ENCODE measurements at places on chromosomes 12 and 14.

DNA sequence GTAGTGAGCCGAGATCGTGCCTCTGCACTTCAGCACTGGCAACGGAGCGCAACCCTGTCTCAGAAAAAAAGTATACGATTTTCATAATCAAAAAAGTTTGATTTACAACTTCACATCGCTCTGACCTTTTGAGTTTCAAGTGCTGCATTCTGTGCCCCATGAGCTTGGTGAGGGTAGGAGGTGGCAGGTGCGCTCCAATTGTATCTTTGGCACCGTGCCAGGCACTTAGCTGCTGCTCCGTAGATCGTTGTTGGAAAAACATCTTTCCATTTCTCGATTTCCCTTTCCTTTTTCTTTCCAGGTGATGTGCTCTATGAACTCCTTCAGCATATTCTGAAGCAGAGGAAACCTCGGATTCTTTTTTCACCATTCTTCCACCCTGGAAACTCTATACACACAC lies 203.7 kb downstream of the ETV6 start:
- DNase-seq: peak; percentile 27

GRCh38 chr14:104341532-104342434 lies 203.4 kb downstream of the KIF26A start:
- peak; percentile 96 for DNase-seq

- no peak for DNase-seq
Observed at GRCh38 chr12:6166808-6167207, 33.4 kb upstream of the CD9 start.

DNA sequence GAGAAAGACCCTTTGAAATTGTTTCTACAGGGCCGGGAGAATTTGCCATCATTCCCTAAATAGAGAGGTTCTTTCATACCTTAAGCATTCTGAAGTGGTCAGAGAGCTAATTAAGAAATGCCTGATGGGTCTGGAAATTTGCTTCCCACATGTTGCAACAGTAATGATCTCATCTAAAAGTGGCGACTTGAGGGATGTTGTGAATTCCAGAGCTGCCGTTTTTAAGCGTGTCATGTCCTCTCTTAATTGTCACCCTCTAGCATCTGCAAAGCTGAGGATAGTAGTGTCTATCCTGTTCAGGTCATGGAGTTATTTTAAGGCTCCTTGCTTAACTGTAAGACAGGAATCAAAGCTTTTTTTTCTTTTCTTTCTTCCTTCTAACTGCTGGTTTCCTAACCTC lies 60.4 kb downstream of the FOS start:
- no peak for DNase-seq

- DNase-seq: no peak
Observed at GRCh38 chr12:32503730-32504129, 104.4 kb downstream of the FGD4 start.

GRCh38 chr12:116265351-116266147 lies 11.9 kb downstream of the MED13L start:
- DNase-seq: no peak

GRCh38 chr12:66119229-66119869 lies 11.2 kb downstream of the LLPH start:
- DNase-seq: no peak

GRCh38 chr14:92652413-92653151 lies 95.8 kb downstream of the LGMN start:
- no peak for DNase-seq

DNA sequence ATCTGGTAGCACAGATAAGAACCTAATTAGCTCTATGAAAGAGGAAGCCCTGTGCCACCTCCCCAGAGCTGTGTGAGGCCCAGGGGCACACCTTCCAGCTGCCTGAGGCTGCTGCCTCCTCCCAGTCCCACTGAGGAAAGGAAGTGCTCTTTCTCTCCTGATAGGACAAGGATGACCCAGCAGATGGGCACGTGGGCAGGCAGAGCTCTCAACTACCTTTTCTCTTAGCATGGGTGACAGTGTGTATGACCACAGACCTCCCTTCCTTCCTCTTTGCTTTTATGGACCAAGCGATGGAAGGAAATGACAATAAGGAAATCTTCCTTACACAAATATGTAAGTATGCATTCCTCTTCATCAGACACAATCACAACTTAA lies 127.6 kb upstream of the AMIGO2 start:
- no peak for DNase-seq

DNA sequence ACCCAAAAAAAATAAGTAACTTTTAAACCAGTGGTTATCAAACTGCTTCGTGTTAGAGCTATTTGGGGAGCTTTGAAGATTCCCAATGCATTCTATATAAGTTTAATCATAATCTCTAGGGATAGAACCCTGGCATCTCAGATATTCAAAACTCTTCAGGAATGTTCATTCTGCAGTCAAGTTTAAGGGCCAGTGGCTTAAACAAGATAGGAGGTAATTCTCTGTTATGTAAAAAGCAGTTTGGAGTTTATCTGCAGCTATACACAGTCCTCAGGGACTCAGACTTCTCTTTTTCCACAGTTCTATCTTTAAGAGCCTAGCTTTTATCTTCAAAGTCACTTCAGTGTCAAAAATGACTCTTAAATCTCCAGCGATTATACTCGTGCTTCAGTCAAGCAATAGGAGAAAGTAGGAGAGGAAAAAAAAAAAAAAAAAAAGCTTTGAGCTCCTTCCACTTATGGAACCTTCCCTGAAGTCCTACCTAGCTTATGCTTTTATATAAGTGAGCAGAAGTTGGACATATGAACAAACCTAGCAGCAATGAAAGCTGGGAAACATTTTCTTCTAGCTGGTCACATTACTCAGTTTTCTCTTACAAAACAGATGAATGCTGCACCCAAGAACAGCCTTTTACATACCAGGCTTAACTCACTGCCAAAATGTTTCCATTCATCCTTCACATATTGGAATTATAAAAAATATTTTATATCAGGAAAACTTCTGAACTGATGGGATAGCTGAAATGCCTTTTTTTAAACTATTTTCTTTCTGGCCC lies 302.8 kb downstream of the FSCB start:
- DNase-seq: no peak

- DNase-seq: no peak
Observed at GRCh38 chr14:21075719-21076437, 5.8 kb downstream of the ARHGEF40 start.

GRCh38 chr14:24145690-24146452 lies 539 bp downstream of the PSME2 start:
- no peak for DNase-seq

DNA sequence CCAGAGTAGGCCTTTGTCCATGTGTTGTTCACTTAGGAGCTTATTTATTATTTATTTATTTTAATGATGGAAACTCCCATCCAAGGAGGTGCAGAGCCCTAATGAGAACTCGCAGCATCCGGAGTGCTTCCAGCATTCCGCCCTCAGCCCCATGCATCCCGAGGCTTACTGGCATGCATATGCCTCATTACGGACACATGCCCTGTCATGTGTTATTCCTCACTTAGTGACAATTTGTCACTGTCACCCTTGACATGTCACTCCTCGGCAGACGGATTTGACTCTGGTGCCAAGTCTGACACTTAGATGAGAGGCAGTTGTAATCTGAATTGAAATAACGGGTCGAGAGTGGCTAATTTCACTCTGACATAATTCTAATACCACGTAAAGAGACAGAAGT lies 132.8 kb downstream of the VRK1 start:
- no peak for DNase-seq

GRCh38 chr12:89800435-89800834 lies 91.8 kb upstream of the ATP2B1 start:
- DNase-seq: no peak

- no peak for DNase-seq
Observed at GRCh38 chr12:23185346-23185745, 560.4 kb downstream of the ETNK1 start.

DNA sequence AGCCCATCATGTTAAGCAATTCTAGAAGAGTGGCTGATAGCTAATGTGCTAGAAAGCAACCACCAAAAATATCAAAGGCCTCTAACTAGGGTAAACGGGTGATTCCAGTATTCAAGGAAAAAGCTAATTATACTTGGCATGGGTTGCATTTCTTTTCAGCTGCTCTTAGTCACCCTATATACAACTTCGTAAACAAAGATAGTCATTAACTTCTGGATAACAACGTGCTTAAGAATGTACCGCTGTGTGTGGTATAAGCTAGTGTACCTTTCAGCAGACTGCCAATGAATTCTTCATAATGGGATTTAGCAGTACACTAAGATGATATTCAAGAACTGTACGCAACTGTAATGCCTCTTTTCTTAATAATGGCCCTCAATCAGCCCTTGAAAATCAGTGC lies 42.2 kb upstream of the SLC6A13 start:
- DNase-seq: no peak

DNA sequence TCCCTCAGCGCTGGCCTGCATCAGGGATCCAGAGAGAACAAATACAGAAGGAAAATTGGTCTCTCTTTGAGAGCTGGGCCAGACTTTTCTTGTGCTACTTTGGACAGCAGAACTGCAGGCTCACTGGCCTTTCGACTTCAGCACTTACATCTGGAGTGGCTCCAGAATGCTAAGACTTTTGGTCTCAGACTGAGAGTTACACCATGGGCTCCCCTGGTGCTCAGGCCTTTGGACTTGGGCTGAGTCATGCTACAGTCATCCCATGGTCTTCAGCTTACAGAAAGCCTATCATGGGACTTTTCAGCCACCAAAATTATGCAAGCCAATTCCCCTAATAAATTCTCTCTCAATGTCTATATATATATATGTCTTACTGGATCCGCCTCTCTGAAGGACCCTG lies 9.0 kb upstream of the CD163 start:
- no peak for DNase-seq

- DNase-seq: no peak
Observed at GRCh38 chr14:77003960-77004710, 24.4 kb downstream of the IRF2BPL start.

DNA sequence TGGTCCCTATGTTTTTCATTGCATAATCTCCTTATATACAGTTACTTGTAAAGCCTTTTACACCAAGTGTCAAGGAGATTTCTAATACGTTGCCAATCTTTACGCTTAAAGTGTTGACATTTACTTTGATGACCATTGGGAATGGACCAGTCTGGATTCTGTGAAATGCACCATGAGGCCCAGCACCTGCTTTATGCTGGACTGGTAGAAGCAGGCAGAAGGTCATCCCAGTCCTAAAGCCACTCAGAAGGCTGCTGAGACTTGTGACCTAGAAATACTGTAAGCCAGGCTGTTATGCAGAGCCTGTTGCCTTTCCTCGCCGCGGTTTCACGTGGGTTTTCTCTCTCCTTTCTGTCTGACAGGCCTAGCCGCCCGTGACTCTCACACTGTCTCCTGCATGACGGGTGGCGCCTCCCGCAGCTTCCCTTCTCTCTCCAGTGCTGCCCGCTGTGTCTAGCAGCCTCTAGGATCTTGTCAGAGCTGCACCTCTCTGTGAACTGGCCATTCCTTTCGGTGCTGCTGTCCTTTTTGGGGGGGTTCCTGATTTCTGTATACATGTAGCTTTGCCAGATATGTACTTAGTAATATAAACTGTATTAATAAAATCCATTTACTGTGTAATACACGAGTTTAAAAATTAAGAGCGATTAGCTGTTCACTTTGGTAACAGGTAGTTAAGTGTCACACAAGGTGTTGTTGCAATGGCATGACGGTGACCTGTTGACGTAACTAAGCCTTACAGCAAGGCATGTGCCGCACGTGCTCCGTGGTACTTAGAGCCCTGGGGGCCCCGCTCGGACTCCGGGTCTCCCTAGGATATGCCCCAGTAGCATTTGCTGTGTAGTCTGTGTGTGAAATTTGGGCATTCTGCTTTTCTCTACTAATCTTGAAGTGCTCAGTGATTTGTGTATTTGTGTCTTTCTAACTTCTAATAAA lies 29.7 kb downstream of the XRCC3 start:
- no peak for DNase-seq

DNA sequence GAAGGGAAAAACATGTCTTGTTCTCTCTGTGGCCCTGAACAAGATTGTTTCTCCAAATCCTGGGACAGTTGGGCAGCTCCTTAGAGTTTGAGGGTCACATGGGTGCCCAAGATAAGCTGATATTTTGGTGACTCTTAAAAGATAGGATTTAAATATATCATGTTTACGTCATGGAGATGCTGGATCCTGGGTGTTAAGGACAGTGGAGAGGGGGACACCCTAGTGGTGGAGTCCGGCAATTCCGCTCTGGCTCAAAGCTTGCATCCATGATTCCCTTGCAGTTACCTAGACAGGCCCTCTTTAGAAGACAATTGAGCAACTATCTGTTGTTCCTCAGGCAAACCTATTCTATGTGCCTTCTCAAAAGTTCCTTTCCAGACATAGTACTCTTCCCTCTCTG lies 101.8 kb downstream of the CMKLR1 start:
- no peak for DNase-seq

GRCh38 chr12:29781705-29782266 lies 2.0 kb downstream of the TMTC1 start:
- no peak for DNase-seq

DNA sequence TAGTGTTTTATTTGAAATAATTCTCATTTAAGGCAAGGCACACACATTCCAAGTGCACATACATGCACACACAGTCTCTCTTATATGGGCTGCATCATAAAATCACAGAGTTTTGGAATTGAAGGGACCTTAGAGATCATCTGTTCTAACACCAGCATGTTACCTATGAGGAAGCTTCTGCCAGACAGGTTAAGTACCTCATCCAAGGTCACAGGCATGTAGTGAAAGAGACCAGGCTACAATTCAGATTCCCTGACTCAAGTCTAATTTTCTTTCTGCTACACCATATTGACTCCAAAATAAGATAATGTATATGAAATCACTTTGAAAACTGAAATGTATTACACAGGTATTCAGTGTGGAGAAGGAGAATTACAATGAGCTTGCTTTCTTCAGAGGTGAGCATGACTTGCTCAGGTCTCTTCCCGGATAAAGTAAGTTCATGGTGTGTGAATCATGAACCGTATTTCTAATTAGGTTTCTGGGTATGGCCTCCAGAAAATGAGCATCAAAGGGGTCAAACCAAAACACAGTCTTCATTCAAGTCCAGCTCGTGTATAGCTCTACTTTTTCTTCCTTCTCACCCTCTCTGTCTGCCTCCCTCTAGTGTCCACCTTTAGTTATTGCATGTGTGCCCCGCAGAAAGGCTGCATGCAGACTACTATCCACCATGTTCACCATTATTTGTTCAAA lies 411.9 kb downstream of the FUT8 start:
- peak; percentile 54 for DNase-seq

DNA sequence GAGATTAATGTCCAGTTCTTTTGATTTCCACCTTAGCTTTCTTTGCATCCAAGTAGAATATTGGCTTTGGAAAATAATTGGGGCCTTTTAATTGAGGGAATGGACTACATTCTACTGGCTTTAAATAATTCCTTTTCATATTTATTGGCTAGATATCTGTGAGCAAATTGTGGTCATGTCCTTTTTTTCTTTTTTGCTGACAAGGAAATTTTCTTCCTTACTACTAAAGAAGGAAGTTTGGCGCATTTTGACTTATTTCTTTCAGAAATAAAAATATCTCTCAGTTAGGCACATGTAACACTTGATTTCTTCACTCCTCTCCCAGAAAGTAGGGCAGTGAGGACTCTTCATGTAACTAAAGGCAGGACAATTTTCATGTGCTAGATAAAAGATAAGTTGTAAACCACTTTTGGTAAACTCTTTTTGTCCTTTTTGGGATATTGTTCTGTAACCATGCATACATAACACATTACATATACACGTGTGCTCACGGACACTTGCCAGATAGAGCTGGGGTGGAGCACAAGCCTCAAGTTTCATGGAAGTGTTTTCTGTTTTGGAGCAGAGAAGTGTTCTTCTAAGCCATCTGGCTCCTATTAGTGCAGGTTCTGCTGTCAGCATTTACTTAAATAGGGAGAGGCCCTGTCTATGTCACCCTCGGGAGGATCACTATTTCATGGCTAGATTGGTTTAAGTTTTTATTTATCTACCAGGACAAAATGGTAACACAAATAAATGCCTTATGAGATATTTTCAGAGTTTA lies 85.1 kb upstream of the LRIG3 start:
- peak; percentile 82 for DNase-seq
